ENCODE measurements at places on chromosomes 7 and 10. TPM values are rescaled to one million over a fixed set of nuclear protein-coding genes. Genes with fewer than 3 reads are reported as not detected.

- H3K4me1 ChIP-seq: peaks cover 8% of the 10 kb centered on the region
- no peak for DNase-seq
- H3K27me3 ChIP-seq: no peaks in the 10 kb centered on the region
- no peak overlapping the region for H3K4me3 ChIP-seq
- H3K27ac ChIP-seq: no peak overlapping the region
- H3K36me3 ChIP-seq: peaks cover 5% of the 10 kb centered on the region
Observed at GRCh38 chr7:90957883-90958282, 306.4 kb upstream of the FZD1 start.

DNA sequence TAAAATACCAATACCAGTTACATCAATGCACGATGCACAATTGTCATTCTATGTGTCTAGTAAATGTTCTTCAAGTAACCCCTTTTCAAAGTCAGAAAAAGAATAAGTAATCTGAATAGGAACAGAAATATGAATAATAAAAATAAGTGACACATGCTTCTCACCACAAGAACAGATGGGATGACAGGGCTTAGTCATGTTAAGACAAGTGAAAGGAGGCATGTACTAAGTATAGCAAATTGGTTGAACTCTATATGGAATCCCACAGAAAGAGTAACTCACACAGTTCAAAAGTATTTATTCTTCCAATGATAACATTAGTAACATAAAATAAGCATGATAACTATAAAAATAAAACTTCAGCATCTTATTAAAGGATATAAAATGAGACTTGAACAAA, 100.9 kb upstream of the TAS2R16 start:
- no peaks in the 10 kb centered on the region for H3K27me3 ChIP-seq
- no peak overlapping the region for H3K27ac ChIP-seq
- no peaks in the 10 kb centered on the region for H3K36me3 ChIP-seq

- H3K27me3 ChIP-seq: peaks cover 2% of the 10 kb centered on the region
- DNase-seq: no peak
- no peak overlapping the region for H3K27ac ChIP-seq
- no peak overlapping the region for H3K4me3 ChIP-seq
Observed at GRCh38 chr7:67625257-67625737, 628.7 kb downstream of the TYW1 start.

GRCh38 chr7:111401516-111401915, 160.8 kb downstream of the IMMP2L start:
- DNase-seq: no peak
- H3K4me1 ChIP-seq: no peaks in the 10 kb centered on the region
- no peaks in the 10 kb centered on the region for H3K36me3 ChIP-seq

GRCh38 chr10:75766106-75766505, 334.7 kb downstream of the LRMDA start:
- no peak overlapping the region for H3K4me3 ChIP-seq
- no peaks in the 10 kb centered on the region for H3K27me3 ChIP-seq
- no peaks in the 10 kb centered on the region for H3K36me3 ChIP-seq
- DNase-seq: no peak
- no peaks in the 10 kb centered on the region for H3K4me1 ChIP-seq

The BRAF gene
- total RNA-seq: 28.4 TPM

DNA sequence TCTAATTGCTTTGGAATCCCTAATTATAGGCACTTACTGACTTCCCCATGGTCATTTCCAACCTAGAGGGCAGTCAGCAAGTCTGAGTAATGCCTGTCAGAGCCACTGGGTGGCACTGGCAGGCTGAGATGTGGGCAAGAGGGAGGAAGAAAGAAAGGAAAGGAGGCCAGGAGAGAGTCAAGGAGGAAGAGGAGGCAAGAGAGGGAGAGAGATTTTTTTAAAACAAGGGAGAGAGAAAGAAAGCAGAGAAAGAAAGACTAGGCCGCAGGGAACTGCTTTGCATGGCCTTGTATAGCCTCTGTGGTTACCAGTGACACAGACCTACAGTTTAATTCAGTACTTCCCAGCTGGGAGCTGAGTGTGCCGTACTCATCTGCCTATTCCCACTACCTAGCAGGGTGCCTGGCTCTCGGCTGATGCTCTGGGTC, 210.4 kb upstream of the ADO start:
- no peaks in the 10 kb centered on the region for H3K36me3 ChIP-seq
- H3K4me1 ChIP-seq: peaks cover 3% of the 10 kb centered on the region
- no peak overlapping the region for H3K27ac ChIP-seq
- no peak overlapping the region for H3K4me3 ChIP-seq

The ACHE gene
- total RNA-seq: 3.0 TPM

DNA sequence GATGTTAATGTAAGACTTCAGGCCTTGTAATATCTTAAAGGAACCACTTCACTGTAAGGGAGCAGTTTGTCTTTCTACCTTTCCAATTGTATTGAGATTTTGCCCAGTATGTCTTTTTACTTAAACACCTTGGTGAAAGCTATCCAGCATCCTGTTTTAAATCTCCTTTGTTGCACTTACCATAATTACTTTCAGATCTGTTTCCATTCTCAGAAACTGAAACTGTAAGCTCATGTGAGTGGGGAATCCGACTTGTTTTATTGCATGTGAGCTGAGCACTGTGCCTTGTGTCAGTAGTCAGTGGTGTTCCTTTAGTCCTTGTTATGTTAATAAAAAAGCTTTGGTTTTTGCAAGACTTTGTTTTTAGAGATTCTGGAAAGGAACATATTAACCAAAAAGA, 42.2 kb downstream of the BMPR1A start:
- DNase-seq: no peak
- H3K36me3 ChIP-seq: no peaks in the 10 kb centered on the region
- no peak overlapping the region for H3K4me3 ChIP-seq
- no peak overlapping the region for H3K27ac ChIP-seq

DNA sequence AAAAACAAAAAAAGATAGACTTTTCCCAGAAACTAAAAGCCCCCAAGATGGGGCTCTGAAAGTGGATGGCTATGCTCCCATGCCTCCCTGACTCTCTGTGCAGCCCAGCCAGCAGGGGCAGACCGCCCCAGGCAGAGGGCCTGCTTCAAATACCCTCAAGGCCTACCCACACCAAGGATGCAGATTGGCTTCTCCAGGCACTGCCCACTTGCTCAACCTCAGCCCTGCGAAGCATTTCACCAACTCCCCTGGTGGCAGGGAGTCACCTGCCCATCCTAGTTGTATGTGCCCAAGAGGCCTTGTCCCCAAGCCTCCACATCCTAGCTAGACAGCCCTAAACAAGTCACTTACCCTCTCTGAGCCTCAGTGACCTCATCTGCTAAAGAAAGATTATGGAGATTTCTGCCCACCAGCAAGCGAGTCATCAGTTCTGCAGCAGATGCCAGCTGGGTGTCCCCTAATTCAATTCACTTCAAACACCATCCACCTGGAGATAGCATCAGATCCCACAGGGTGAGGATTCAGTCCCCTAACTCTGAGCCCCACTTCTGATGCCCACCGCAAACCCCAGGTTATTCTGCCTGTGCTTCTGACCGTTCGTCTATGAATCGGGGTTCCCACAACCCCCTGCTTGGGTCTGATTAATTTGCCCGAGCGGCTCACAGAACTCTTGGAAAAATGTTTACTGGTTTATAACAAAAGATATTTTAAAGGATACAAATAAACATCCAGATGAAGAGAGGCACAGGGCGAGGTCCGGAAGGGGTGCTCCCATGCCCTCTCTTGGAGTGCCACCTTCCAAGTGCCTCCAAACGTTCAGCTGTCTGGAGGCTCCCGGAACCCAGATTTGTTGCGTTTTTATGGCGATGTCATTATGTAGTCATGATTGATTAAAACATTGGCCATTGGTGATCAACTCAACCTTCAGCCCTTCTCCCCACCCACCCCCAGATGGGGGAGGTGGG, 18.6 kb upstream of the ZMIZ1 start:
- peaks cover 44% of the 10 kb centered on the region for H3K4me1 ChIP-seq
- no peaks in the 10 kb centered on the region for H3K36me3 ChIP-seq
- H3K27me3 ChIP-seq: peaks cover 3% of the 10 kb centered on the region
- no peak overlapping the region for H3K4me3 ChIP-seq
- DNase-seq: no peak
- no peak overlapping the region for H3K27ac ChIP-seq

DNA sequence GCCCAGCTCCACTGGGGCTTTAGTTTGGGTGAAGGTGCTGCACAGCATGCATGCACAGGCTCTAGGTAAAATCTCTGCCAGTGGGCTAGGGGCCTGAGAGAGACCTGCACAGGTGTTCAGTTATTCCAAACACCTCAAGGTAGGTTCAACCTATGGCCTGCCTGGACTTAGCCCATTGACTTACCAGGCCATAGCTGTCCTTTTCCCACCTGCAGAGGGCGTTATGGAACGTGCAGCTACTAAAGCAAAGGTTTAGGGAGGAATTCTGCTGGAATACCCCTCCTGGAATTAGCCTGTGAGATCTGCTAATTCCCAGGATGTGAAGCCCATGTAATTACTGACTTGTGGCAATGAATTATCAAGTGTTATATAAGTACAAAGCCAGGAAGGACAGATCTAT, 3.6 kb downstream of the VWC2 start:
- peaks cover 11% of the 10 kb centered on the region for H3K4me1 ChIP-seq
- H3K4me3 ChIP-seq: no peak overlapping the region
- peaks cover 10% of the 10 kb centered on the region for H3K27me3 ChIP-seq
- H3K36me3 ChIP-seq: peaks cover 5% of the 10 kb centered on the region

The OR13A1 gene
- not detected for total RNA-seq

The MMP21 gene
- total RNA-seq: not detected

DNA sequence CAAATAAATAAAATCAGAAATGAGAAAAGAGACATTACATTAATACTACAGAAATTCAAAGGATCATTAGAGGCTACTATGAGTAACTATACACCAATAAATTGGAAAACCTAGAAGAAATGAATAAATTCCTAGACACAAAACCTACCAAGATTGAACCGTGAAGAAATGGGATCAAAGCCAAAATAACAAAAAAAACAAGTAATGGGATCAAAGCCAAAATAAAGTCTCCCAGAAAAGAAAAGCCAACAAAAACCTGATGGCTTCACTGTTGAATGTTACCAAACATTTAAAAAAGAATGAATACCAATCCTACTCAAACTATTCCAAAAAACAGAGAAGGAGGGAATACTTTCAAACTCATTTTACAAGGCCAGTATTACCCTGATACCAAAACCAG, 20.0 kb downstream of the GSDME start:
- H3K4me1 ChIP-seq: no peaks in the 10 kb centered on the region

- peaks cover 1% of the 10 kb centered on the region for H3K4me1 ChIP-seq
- H3K4me3 ChIP-seq: no peak overlapping the region
- no peak overlapping the region for H3K27ac ChIP-seq
- H3K36me3 ChIP-seq: no peaks in the 10 kb centered on the region
- DNase-seq: no peak
Observed at GRCh38 chr10:126380352-126381076, 7.8 kb downstream of the ADAM12 start.

The VWC2 gene
- 0.05 TPM for total RNA-seq

The ADCY1 gene
- 50.7 TPM for total RNA-seq

DNA sequence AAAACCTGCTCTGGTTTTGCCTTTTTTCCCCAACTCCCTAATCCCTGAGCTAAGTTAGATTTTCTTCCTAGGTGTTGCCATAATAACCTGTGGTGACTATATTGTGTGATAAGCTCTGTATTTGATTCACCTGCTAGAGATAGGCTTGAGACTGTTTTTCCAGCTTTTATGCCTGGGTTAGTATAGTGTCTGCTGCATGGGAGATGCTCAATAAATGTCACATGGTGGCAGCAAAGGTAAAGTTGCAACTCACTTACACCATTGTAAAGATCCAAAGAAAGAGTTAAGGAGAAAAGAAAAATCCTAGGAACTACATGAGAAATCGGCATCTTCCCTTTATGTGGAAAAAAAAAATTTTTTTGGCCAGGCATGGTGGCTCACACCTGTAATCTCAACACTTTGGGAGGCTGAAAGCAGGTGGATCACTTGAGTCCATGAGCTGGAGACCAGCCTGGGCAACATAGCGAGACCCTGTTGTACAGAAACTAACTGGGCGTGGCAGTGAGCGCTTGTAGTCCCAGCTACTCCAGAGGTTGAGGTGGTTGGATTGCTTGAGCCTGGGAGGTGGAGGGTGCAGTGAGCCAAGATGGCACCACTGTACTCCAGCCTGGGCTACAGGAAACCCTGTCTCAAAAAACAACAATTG, 3.7 kb downstream of the CCNJ start:
- H3K36me3 ChIP-seq: peaks cover 48% of the 10 kb centered on the region
- H3K4me3 ChIP-seq: peak overlapping the region; percentile 96
- H3K27me3 ChIP-seq: no peaks in the 10 kb centered on the region
- H3K27ac ChIP-seq: no peak overlapping the region

DNA sequence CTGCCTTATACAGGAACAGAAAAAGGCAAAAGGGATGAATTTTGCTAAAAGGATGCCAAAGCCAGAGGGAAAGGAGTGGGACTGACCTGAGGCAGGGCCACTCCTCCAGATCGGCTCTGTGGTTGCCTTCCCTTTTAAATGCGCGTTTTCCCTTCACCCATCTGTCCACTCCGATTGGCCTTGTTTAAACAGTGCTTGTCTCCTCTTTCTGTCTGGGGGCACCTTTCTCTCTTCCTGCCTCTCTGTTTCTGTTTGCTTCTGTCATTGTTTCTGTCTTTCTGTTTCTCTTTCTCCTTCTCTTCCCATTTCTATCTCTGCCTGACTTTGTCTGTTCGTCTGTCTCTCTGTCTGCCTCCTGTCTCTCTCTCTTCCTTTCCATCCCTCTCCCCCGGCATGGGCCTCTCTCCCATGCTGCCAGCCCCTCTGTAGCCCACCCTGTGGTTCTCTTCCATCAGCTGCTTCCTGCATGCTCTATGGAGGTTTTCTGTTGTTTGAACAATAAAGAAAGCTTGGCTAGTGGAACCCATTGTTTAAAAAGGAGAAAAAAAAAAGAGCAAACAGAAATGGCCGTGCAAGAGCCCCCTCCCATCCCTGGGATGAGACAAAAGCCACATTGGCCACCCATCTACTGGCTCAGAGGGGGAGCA, 29.5 kb upstream of the HSPB1 start:
- peak overlapping the region; percentile 85 for H3K27ac ChIP-seq
- no peak for DNase-seq
- H3K36me3 ChIP-seq: no peaks in the 10 kb centered on the region
- peak overlapping the region; percentile 2 for H3K4me3 ChIP-seq
- H3K4me1 ChIP-seq: peaks cover 19% of the 10 kb centered on the region

The SDK1 gene
- 4.3 TPM for total RNA-seq

- H3K27me3 ChIP-seq: peaks cover 4% of the 10 kb centered on the region
- H3K36me3 ChIP-seq: no peaks in the 10 kb centered on the region
- H3K4me3 ChIP-seq: no peak overlapping the region
Observed at GRCh38 chr7:101595246-101595645, 33.9 kb downstream of the MYL10 start.

GRCh38 chr10:116045366-116046356, 227.3 kb downstream of the GFRA1 start:
- H3K4me1 ChIP-seq: peaks cover 2% of the 10 kb centered on the region
- no peaks in the 10 kb centered on the region for H3K36me3 ChIP-seq
- no peak overlapping the region for H3K4me3 ChIP-seq
- H3K27ac ChIP-seq: no peak overlapping the region
- DNase-seq: no peak
- H3K27me3 ChIP-seq: no peaks in the 10 kb centered on the region

The AGR2 gene
- not detected for total RNA-seq

GRCh38 chr7:97005183-97006054, at the start of gene DLX6:
Gene DLX6 (plus strand): TSS chr7:97005553. CDS start chr7:97005978, 425 bp downstream.
- peaks cover 4% of the 10 kb centered on the region for H3K36me3 ChIP-seq
- H3K27ac ChIP-seq: no peak within 1 kb of the TSS
- peaks cover 7% of the 10 kb centered on the region for H3K4me1 ChIP-seq
- H3K27me3 ChIP-seq: peaks cover 48% of the 10 kb centered on the region
